HFFc6 (cell line): ENCODE measurements at places on chromosomes 16 and 17.

DNA sequence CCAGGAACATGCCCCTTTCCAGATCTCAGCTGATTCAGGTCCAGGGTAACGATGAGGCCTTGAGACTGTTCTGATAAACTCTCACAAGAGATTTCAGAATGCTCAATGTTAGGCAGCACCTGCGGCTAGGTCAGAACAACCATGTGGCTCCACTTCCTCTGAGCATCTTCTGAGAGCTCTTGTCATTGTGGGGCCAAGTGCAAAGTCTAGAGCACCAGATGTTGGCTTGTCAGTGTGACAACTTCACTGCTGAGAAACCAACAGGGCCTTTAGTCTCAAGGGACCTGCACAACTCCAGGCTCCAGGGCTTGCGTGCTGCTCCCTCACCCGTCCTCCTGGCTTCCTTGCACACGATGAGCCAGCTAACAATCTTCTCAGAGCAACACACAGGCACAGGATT lies 29.0 kb downstream of the FCSK start:
- DNase-seq: no peak

DNA sequence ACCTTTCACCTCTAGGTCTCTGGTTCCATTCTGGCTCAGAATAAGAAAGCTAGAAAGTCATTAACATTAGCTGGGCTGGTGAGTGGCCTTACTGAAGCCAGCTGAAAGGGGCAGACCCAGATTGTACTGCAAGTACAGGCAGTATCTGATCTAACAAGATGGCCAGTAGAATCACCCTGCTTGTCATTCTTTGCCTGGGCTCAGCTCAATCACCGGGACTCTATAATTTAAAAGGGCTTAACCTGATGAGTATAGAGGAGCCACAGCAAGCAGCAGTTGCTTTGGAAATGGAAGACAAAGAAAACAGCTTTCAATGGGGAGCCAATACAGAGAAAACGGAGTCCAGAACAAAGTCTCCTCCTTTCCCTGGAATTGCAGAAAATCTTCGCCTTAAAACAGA lies 13.6 kb downstream of the CDH8 start:
- DNase-seq: no peak

GRCh38 chr17:76492989-76493501 lies 8.2 kb downstream of the RHBDF2 start:
- peak; percentile 72 for DNase-seq

DNA sequence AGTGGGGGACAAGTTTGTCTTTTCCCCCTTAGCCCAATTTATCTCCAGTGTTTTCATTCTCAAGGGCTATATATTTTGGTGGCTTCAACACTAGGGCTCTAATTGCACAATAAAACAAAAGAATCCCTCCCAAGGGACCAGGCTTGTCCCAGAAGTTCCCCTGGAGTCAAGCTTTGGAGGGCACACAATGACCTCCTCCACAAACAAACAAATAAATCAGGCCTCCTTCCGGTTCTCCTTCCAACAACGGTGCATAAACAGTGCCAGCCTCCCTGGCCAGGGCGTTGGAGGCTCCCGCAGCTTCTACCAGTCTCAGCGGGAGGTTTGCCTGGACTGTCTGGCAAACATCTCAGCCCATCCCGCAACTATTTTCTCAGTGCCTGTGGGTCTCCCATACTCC lies 188.0 kb upstream of the FOXF1 start:
- DNase-seq: no peak

- DNase-seq: no peak
Measured at GRCh38 chr16:67457611-67458010, 23.3 kb downstream of the ATP6V0D1 start.

DNA sequence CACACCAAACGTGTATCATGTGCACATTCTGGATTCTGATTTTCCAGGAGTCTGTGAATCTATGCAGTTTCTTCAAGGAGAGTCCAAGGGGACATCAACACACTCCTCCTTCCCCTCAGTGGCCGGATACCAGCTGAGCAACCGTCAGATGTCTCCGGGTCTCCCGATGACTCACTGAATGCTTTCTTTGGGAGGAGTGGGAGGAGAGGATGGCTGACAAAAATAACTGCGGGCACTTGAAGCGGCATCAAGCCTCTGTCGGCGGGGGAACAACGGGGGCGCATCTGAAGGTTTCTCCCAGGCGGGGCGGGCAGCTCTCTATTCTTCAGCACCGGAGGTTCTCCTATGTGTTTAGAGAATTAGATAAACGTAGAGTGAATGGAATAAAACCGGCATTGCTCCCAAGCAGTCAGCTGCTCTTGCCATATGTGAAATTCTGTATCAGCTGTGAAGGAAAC lies 24.6 kb upstream of the LRRC75A start:
- DNase-seq: peak; percentile 40

- DNase-seq: peak; percentile 30
Measured at GRCh38 chr17:732902-733720, 715 bp downstream of the TLCD3A start.

DNA sequence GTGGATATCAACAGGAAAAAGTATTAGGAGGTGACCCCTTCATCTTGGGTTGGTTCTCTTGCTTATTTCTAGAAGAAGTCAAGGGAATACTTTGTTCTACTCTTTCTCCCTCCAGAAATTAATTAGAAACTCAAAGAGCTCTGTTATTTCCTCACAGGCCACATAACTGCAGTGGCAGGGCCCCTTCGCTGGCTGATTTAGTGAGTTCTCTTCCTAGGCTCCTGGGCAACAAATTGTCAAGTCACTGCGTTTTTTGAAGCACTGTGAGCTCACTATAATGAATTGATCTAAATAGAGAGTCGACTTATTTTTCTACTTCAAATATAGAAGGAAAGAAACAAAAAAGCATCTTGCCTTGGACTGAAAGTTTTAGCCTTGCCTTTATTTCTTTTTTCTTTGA lies 4.8 kb downstream of the SHISA6 start:
- no peak for DNase-seq

DNA sequence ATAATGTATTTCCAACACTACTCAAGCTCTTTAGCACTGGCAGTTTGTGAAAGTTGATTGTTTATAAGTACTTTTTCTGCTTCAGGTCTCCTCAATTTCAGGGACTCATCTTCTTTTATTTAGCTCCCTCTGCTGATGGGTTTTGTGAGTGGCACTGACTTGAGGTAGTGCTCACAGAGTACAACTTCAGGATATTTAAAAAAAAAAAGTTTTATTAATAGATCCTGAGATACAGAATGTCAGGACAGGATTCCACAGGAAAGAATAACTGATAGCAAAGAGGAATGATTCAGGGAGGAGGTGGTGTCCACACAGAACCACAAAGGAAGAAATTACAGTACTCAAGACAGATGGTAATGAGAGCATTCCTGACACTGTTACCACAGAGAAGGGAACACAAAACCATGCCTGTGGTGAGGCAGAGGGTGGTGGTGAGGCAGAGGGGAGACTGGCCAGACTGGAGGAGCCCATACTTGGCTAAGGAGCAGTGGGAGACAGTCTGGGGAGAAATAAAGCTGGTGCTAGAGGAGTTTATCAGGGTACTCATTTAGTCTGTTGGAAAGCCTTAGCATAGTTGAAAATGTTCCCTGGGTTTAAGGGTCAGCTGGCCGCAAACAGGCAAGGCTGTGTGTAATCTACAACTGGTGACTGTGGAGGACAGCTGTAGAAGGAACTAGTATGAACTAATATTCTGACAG lies 63.7 kb downstream of the SPAG9 start:
- peak; percentile 94 for DNase-seq

GRCh38 chr17:81948635-81949378 lies 1.8 kb upstream of the MYADML2 start:
- DNase-seq: no peak

DNA sequence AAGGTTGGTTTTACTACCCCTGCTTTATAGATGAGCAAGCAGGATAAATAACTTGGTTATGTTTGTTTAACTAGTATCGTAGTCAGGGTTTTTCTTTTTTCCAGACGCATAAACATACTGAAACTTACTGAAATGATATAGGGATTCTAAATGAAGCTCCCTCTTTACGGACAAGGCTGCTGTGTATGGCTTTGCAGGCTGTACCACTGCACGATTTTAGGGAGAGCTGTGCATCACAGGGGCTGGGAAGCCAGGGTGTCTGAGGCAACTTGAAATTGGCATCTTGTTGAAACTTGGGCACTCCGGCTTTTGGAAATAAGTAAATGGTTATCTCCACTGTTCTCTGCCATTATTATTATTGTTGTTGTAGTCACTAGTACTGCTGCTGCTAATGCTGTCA lies 218.1 kb upstream of the CDH8 start:
- no peak for DNase-seq

DNA sequence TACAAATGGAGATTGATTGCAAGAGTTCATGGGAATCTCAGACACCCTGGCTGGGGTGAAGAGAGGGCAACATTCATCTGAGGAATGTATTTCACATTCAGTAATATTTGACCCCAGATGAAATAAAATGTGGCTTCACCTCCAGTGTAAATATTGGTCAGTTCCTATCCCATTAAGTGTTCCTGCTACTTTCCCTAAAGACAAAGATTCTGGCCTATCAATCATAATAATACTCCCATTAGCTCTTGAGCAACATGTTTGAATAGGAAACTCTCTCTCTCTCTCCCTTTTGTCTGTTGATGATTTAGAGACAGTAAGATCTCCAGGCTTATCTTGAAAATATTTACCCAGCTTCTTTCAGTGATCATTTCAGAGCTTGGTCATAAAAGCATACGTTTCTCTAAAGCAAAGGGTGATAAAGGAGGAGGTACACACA lies 70.1 kb downstream of the KCNJ2 start:
- DNase-seq: no peak

GRCh38 chr16:82134846-82135245 lies 35.2 kb downstream of the MPHOSPH6 start:
- DNase-seq: no peak

DNA sequence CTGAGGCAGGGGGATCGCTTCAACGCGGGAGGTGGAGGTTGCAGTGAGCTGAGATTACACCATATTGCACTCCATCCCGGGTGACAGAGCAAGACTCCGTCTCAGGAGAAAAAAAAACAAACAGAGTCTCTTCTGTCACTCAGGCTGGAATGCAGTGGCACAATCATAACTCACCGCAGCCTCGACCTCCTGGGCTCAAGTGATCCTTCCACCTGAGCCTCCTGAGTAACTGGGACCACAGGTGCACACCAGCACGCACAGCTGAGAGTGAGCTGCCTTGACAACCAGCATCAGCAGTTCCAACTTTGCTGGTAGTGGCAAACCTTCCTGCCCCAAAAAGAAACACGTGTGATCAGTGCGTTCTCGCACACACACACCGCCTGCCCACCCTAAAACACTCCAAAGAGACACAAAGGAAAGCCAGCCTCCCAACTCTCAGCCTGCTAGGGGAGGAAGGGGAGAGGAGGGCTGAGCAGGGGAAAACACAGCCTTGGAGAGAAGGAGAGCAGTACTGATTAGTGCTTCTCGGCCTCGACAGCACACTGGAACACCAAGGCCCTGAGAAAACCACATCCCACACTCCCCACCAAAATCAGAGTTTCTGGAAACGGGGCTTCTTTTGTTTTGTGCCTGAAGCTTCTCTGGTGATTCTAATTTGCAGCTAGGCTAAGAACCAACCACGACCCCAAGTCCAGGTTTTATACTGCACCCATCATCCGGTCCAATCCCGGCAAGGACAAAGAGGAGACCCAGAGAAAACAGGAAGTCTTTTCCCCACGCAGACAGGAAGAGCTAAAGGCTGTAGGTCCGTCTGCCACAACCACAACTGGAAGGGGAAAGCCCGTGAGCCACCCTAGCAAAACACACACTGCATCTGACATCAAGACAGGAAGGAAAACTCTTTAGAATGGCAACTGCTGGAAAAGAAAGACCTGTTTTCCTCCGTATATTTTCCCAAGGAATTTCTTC lies 28.8 kb downstream of the ZCCHC14 start:
- DNase-seq: peak; percentile 52

DNA sequence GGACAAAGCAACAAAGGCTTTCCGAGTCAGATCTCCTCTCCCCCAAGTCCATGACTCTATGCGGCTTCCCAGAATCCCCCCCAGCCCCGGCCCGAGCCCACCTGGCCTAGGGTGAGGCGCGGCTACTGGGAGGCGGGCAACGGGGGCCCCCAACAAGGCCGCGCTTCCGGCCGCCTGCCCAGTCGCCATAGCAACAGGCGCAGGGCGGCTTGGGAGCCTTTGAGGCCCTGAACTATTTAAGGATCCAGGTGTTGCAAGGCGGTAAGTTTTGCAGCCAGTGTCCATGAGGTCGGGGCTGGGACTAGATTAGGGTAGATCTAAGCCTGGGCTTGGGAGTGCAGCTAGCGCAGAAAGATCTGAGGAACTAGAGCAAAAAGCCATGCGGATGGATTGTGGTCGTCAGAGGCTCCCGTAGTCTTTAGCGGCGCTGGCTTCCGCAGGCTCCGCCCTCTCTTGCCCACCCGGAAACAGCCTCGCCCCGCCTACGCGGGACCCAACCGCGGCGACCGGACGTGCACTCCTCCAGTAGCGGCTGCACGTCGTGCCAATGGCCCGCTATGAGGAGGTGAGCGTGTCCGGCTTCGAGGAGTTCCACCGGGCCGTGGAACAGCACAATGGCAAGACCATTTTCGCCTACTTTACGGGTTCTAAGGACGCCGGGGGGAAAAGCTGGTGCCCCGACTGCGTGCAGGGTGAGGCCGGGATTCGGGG lies at the start of the genes KIAA0753 and TXNDC17:
Gene KIAA0753, minus strand, starts transcription at position 176 of the 711 bp plus-strand sequence. CDS start 5,608 bp downstream, outside the sequence.
Gene TXNDC17, plus strand, starts transcription at position 525 of the 711 bp plus-strand sequence. Its CDS starts 23 bp downstream, at position 548.
- DNase-seq: peak; percentile 87

DNA sequence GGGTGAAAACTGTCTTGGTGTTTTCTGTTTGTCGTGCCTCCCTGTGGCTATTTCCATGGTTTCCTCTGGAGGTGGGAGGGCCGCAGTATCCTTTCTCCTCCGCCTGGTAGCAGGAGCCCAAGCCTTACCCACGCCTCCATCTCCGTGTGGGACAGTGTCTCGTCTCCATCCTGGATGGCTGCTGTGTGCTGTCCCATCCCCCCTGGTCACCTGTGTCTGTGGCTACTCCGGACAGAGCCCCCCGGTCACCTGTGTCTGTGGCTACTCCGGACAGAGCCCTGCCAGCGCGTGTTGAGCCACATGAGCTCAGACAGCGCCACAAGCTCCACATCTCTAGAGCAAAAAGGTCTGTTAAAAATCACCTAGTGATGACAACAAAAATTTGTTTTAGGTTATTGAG lies 198.2 kb upstream of the CHMP6 start:
- no peak for DNase-seq
